Stimulated activated CD4-positive, alpha-beta T cell treated with anti-CD3 and anti-CD28 coated beads, Interleukin-12 subunit alpha, Interleukin-12 subunit beta, amount 100 ng/mL, for 48 hours (primary cell): ENCODE measurements at places on chromosomes 11 and 22.

DNA sequence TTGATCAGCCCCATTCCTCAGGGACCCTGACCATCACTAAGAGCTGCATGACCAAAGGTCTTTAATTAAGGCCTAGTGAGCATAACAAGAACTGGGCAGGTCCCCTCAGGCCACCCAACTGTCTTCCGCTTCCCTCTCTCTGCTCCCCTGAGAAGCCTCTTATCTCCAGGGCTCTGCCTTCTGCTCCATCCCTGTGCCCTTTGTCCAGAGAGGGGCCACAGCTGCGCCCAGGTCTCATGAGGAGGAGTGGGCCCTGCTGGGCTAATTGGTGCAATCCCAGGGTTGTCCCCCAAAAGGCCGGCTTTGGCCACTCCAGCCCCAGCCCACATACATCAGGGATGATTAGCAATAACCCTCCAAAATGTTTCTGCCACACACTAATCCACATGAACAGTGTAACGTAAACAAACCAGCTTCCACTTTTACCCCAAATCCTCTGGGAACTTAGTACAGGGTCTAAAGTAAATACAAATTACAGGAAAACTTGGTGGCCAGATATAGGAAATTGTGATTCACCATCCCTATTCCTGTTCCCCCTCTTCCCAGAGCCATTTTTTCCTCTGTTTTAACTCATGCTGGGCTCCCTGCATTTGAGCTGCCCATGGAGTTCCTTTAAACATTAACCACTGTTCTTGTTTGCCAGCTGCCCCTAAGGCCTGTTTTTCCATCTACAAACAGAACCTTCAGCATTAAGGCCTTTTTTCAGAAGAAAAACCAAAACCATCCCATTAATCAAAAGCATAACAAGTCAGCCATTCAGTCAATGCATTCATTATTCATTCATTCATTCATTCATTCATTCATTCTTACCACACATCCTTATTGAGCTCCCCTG lies 34.6 kb upstream of the CAVIN3 start:
- DNase-seq, result no peak

DNA sequence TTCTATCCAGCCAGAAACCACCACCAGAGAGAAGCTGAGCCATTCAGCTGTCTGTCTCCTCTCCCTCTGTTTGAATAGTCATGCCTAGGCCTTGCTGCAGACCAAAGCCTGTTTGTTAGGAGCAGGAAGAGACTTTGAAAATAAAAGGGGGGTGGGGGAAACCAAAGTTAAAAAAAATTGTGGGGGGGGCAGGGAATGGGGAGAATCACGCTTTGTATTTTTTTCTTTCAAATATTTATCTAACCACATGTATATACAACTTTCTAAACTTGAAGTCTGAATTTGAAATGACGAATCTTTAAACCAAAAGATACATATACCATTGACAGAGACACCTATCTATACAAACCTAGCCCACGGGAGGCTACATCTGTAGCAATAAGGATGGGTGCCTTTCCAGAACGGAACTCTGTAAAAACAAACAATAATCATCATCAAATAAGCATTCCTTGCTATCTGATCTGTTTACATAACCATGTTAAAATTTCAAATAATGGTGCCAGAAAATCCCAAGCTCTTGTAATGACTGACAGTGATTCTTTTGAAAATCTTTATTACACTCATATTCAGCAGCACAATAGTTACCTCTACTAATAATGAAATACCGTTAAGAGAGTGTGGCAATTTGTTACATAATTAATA lies 14.3 kb downstream of the DDX17 start:
- no peak for DNase-seq

GRCh38 chr11:110896358-110896757 lies 184.1 kb upstream of the ARHGAP20 start:
- no peak for DNase-seq

- no peak for DNase-seq
Observed at GRCh38 chr22:43951391-43951790, 3.9 kb upstream of the SAMM50 start.
